ENCODE measurements at places on chromosomes 11 and 22.

GRCh38 chr11:17601256-17601671 lies 54.2 kb downstream of the OTOG start:
- no peak for DNase-seq

GRCh38 chr11:104830080-104830479 lies 68.2 kb downstream of the CASP12 start:
- peak; percentile 35 for DNase-seq

- DNase-seq, result no peak
These were observed 12.4 kb upstream of the NUP160 start for GRCh38 chr11:47860536-47860935.

- DNase-seq, result no peak
These were observed 95.0 kb upstream of the ZBED5 start for GRCh38 chr11:10952872-10953271.

- DNase-seq, result no peak
These were observed 29.4 kb downstream of the PACSIN2 start for GRCh38 chr22:42985531-42985905.

DNA sequence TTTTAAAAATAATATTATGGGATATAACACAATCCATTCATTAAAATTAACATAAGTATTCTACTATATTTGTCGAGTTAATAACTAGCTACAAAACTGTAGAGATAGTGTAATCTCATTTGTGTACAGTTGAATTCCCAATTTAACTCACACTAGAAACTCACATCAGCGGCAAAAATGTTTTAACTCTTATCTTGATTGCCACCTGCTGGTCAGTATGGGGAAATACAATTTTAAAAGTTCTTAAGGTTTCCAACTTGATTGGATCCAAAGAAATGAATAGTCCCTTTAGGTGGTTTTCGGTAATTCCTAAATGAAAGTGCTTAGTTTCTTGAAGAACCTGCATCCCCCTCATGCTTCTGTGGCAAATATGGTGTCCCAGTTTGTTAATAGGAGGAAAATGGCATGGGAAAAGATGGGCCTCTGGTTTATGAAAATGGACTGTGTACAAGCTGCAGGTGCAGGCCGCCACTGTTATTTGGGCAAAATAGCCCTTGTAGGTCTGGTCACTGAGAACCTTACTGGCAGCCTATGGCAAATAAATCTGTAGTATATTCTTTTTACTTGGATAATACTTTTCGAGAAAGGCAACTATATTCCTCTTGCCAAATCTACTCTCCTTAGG lies 33.7 kb upstream of the SLC17A6 start:
- no peak for DNase-seq
